Keratinocyte (primary cell): ENCODE measurements at places on chromosomes 16 and 17.
A peak's percentile ranks its signal among the peaks of the same experiment; 100 is the strongest.

GRCh38 chr16:14155572-14156190, 84.6 kb downstream of the MRTFB start:
- no peak for DNase-seq

GRCh38 chr17:8120520-8121406, 2.4 kb upstream of the ALOXE3 start:
- peak; percentile 92 for DNase-seq

GRCh38 chr16:85681255-85681654, 7.5 kb downstream of the GINS2 start:
- DNase-seq = no peak

- no peak for DNase-seq
Observed at GRCh38 chr16:68083239-68083781, 1.9 kb upstream of the NFATC3 start.

DNA sequence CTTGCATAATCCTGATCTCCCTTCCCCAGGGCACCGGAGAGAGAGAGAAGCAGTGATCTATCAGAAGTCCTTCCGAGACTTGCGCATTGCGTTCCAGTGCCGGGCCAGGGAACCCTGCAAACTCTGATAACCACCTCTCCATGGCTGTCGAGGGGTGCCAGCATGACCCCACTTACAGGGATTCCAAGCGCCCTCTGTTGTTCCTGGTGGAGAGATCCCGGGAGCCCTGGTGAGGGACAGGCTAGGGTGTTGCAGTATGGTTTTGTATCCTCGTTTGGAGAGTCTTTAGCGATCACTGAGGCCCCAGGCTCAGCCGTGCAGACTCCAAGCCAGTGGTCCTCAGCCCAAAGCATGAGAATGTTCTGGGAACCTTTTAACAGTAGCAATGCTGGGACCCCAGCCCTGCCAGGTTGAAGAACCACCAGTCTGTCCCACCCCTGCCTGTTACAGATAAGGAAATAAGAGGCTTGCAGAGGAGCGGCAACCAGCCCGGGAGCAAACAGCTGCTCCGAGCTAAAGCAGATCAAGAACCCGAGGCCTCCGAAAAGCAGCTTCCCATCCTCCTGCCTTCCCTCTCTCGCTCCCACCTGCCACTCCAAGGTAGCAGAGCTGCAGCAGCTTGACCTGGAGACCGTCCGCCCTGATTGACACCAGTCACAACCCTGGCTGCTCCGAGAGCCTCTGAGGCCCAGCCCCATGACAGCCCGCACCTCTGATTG, 150.3 kb upstream of the RPL38 start:
- DNase-seq = no peak

GRCh38 chr16:80463751-80464495, 76.9 kb upstream of the DYNLRB2 start:
- DNase-seq = no peak
